Naive thymus-derived CD8-positive, alpha-beta T cell (primary cell): ENCODE measurements at places on chromosomes 4 and X.
A peak's percentile ranks its signal among the peaks of the same experiment; 100 is the strongest.

DNA sequence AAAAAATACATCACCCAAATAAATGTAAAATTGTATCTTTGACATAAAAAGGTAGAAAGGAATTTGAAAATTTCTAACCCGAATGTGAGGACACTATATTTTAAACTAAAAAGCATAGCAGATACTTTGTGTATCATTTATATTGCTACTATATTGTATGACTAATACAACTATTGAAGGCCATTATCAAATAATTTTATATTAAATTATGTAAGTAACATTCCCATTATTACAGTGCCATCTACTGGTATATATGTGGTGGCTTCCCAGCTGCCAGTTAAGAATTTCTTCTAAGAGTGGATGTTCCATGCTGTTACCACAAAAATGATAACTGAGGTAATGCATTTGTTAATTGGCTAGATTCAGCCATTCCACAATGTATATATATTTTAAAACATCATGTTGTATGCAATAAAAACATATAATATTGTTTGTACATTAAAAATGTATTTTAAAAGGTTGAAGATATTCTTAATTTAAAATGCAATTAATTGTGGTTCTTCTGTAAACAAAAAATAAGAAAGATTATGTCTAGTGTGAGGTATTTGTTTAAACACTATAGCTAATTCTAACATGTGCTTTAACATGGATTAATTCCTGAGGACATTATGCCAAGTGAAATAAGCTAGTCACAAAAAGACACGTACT is 65.3 kb downstream of the EGF start:
- no peak for DNase-seq

DNA sequence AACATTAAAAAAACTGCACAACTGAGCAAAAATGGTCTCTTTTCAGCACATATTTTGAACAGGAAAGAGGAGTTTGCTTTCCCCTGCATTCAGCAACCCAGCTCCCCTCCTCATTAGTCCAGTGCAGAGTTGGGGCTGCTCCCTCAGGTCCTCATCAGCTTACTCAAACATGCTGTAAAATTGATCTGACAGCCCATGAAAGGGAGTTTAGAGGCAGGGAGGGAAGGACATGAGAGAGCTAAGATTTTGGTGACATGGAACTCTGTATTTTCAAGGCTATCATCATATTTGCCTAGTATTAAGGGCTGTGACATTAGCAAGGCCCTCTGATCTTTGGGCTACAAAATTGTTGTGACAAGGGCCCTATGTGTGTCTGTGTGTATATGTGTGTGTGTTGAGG is 205.6 kb upstream of the TAPT1 start:
- DNase-seq = no peak

- no peak for DNase-seq
Observed at GRCh38 chr4:155617296-155617695, 49.4 kb upstream of the GUCY1A1 start.

DNA sequence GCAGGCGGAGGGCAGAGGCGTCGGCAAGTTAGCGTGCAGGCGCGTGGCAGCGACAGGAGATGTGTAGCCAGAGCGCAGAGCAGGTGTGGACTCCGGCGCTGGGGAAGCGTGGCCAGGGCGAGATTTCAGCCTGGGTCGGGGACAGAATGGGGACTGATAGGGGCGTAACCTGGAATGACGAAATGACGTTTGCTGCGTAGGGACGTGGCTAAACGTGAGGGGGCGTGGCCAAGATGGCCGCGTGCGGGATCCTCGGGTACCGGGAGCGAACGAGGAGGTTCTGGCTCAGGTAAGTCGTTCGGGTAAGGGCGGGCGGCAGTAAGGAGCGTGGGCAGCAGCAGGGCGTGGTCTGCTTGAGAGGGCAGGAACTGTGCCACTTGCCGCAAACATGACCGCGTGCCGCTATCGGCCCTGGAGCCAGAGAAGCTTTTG is 10.9 kb upstream of the CLTRN start:
- peak; percentile 74 for DNase-seq

DNA sequence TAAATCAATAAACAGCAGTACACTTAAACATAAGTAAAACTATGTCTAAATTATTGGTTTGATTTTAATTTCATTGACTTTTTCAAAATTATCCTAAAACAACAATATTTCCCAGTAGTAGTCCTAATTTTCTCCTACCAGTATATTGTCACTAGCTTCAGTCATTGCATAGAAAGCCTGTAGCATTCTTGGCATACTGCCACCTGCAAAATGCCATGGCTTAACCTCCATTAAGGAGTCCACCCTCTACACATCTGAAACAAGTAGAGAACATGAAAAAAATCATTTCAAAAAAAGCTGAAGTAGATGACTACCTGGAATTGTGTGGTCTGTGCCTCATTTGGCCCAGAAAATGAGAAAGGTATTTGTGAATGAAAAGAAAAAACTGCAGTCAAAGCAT is 348.5 kb downstream of the INPP4B start:
- no peak for DNase-seq

GRCh38 chr4:41882625-41883347 is 52.4 kb upstream of the TMEM33 start:
- DNase-seq = peak; percentile 45

GRCh38 chrX:106649523-106650428 is 38.0 kb downstream of the RADX start:
- DNase-seq = no peak

GRCh38 chr4:117324851-117325491 is 239.6 kb upstream of the TRAM1L1 start:
- no peak for DNase-seq

GRCh38 chrX:154733066-154733425 is 17.8 kb downstream of the GAB3 start:
- DNase-seq = no peak

GRCh38 chr4:57303012-57303751 is 193.0 kb upstream of the IGFBP7 start:
- DNase-seq = no peak

DNA sequence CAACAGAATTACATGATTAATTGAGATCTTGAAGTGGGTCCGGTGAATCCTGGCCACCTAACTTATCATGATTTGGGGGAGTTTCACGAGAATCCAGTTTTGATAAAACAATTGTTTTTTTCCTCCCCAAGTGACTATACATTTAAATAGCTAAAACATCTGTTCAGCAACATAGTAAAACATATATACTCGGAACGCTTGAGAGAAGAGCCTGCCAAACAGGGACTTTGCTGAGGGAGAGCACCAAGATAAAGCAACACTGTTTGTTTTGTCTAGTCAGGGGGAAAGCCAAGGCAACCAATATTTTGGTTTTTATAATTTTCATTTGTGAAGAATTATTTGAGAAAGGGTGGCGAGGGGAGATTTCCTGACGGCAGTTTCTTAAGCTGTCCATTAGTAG is 381 bp downstream of the PHEX start:
- DNase-seq = no peak

DNA sequence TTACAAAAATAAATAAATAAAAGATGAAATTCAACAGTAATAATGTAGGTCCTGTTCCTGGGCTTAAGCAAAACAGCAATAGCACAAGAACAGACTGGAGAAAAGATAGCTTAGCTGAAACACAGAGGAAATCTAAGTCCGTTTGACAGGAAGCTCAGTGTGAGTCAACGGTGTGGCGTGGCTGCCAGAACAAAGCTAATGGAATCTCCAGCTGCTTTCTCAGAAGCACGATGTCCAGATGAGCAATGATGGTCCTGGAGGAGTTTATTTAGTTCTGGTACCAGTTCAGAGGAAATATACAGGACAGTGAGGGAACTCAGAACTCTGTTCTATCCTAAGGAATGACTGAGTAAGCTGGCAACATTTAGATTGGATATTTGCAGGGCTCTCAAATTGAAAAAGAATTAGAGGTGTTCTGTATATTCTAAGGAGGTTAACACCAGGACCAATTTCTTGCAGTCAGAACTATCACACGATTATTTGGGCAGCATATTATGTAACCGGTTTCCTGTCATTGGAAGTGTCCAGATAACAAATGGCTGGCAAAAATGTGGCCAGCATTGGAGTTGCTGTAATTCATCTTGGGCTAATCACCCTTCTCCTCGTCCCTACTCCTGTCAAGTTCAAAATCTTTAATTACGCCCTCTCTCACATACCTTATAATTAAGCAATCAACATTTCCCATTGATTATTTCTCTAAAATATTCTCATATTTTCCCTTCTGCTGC is 12.7 kb downstream of the GAB3 start:
- DNase-seq = no peak

DNA sequence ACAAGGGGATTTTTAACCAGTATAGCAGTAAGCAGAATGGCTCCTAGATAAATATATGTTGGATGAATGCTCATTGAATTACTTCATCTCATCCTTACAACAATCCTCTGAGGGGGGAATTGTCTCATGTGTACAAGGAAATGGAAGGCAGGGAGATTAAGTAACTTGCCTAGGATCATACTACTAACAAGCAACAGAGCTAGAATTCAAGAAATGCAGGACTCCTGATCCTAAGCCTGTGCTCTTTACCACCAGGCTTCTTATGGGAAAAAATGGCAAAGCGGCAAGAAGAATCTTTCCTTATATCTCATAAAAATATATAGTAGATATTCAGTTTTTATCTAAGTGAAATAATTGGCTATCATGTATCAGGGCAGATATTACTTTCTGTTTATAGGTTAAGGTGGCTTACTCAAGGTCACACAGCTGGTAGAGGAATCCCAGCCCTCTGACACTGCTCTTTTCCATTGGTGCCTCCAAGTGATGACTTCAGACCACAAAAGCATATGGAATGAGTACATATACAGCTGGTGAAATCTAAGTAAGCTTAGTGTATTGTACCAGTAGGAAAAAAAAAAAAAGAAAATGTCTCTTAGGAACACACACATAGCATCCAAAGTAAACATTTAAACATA is 2.1 kb downstream of the ABHD18 start:
- DNase-seq = no peak
